ENCODE measurements at places on chromosomes 7 and 10. TPM values are rescaled to one million over a fixed set of nuclear protein-coding genes. Genes with fewer than 3 reads are reported as not detected.
A peak's percentile ranks its signal among the peaks of the same experiment; 100 is the strongest.

- DNase-seq, result no peak
Measured at GRCh38 chr10:56329961-56330360, 31.1 kb downstream of the ZWINT start.

The CPN1 gene
- total RNA-seq, result not detected

DNA sequence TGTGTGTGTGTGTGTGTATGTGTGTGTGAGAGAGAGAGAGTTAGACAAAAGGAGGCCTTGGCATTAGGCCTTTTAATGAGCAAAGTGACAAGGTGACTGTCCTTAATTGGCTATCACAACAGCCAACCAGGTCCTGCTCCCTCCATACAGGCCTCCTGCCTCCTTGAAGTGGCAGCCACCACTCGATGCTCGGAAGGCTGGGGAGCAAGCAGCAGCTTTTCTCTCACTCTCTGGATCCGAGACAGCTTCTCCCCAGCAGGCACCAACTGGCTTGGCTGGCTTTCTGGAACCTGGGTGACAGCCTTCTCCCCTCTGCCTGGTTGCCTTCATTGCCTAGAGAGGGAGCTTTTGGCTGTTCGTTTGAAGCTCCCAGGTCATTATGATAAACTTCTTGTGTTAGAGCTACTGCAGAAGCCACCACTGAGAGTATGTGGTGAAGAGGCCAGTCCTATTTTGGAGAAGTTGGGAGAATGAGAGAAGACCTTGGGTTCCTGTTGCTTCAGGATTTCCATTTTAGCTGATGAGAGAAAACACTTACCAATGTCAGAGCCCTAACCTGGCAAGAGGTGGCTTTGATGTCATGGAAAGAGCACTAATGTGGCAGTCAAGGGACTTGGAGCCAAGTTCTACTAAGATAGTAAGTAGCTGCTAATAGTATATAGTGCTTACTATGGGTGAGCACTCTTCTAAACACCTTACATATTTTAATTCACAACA lies 37.6 kb downstream of the RPS24 start:
- DNase-seq, result no peak

- DNase-seq, result no peak
Measured at GRCh38 chr10:71478173-71478572, 81.5 kb downstream of the CDH23 start.

The NODAL gene
- total RNA-seq, result not detected

- peak; percentile 98 for DNase-seq
Measured at GRCh38 chr7:93011351-93012294, 106.2 kb downstream of the SAMD9 start.

DNA sequence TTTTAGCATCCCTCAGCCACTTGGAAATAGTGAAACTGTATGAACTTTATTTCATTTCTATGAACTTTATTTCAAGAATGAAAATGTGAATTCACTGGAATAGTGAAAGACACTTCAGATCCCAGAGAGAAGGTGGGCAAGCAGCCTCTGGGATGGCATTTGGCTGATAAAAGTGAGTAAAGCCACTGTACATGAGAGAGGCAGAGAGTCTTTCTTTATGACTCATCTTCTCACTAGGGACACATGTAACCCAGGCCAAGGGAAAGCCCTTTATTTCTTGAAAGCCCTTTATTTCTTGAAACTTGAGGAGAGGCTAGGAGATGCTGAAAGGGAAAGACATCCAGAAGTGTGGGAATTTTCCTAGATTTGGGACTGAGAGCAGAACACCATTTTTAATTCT lies 148.9 kb upstream of the SMIM30 start:
- DNase-seq, result no peak

DNA sequence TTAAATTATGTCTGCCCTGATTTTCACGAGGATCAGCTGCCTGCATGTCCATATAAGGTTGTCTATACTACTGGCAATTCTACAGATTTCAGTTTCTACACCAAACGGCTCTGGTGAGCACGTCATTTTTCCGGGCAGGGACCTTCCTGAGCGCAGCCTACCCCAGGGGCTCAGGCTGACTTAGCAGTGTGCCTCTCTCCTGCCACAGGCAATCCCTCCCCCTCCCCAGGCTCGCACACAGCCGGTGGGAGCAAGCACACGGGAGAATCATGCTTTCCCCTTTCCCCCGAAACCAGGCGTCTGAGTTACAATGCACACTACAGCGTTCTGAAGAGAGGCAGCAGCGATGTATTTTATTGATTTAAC lies 1.7 kb downstream of the KLF6 start:
- DNase-seq, result no peak

The LIPM gene
- total RNA-seq, result not detected

GRCh38 chr10:17348501-17349349 lies 105.7 kb downstream of the ST8SIA6 start:
- peak; percentile 12 for DNase-seq

The ATOH7 gene
- total RNA-seq, result not detected

GRCh38 chr10:96325719-96326373 lies 21.6 kb downstream of the DNTT start:
- no peak for DNase-seq

The CYP2C18 gene
- total RNA-seq, result not detected

DNA sequence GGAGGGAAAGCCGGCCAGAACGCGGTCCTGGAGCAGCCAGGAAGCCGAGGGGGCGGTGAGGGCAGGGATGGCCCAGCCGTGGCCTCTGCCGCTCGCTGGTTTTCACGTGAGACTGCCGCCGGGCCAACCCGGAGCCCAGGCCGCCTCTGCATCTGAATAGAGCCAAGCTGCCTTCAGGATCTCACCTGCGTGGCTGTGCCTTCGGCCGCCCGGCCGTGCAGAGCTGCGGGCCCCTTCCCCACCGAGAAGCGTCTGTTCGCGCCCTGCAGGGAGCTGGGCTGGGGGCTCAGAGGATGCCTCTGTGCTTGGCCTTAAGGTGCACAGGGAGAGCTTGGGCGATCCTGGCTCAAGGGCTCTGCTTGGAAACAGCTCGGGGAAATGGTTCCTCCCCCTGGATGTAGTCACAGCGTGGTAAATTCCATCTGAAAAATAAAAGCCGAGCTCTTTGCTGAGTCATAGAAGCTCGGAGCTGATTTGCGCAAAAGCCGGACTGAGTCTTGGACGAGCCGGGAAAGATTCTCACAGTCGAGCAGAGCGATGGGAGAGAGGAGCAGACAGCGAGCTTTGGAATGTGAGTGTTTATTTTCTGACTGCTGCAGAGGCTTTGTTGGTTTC lies at the start of gene JAKMIP3:
Gene JAKMIP3, plus strand, starts transcription at position 456 of the 615 bp plus-strand sequence. CDS start 38,863 bp downstream, outside the sequence.
- DNase-seq, result peak; percentile 12

The ENTPD7 gene
- total RNA-seq, result 15.4 TPM

DNA sequence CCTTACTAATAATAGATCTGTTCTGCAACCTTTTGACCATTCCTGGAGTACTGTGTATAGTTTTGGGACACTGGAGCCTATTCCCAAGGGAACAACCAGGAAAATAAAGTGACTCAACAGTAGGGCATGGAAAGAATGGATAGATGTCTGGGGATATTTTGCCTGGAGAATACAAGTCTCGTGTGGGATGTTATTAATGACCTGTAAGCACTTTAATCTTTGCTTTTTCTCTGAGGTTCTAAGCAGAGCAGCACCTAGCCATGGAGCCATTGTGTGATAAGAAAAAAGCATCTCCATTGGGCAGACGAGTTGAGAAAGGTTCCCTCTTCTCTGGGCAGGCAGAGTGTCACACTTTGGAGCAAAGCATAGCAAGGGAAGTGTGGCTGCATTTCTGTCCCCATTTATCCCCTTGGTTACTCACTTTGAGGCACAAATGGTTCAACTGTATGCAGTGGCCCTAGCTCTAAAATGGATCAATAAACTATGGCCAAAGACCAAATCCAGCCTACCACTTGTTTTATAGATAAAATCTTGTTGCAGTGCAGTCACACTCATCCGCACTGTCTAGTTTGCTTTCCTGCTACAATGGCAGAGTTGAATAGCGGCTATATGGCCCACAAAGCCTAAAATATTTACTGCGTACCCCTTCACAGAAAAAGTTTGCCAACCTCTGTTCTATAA lies 21.0 kb upstream of the CCDC71L start:
- peak; percentile 81 for DNase-seq

The NEUROG3 gene
- not detected for total RNA-seq

Measured in glomerular endothelial cell (primary cell).